RPMI7951 (cell line): ENCODE measurements at places on chromosomes 11 and 22. TPM values are rescaled to one million over a fixed set of nuclear protein-coding genes. Genes with fewer than 3 reads are reported as not detected.

DNA sequence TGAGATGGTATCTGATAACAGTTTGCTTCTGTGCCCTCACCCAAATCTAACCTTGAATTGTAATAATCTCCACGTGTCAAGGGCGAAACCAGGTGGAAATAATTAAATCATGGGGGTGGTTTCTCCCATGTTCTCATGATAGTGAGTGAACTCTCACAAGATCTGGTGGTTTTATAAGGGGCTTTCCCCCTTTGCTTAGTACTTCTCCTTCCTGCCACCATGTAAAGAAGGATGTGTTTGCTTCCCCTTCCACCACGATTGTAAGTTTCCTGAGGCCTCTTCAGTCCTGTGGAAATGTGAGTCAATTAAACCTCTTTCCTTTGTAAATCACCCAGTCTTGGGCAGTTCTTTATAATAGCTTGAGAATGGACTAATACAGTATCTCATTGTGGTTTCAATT is 8.5 kb upstream of the OVCH2 start:
- DNase-seq: no peak

DNA sequence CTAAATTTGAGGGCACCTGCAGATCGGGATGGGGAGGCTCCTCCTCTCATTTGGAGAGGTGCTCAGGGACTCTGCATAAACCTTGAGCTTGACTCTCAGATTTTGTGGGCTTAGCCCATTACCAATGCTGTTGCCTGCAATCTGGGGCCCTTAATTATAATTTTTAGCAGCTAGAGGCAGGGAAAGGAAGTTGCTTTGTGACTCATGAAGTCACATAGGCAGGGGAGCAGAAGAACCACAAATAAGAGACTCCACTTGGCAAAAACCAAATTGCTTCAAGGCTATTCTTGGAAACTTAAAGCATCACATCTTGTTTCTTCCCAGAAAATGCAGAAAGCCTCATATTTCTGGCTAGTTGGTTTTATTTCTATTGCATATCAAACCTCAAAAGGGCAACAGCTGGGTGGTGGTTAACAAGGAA is 46.9 kb downstream of the MICAL2 start:
- DNase-seq: peak; percentile 89

DNA sequence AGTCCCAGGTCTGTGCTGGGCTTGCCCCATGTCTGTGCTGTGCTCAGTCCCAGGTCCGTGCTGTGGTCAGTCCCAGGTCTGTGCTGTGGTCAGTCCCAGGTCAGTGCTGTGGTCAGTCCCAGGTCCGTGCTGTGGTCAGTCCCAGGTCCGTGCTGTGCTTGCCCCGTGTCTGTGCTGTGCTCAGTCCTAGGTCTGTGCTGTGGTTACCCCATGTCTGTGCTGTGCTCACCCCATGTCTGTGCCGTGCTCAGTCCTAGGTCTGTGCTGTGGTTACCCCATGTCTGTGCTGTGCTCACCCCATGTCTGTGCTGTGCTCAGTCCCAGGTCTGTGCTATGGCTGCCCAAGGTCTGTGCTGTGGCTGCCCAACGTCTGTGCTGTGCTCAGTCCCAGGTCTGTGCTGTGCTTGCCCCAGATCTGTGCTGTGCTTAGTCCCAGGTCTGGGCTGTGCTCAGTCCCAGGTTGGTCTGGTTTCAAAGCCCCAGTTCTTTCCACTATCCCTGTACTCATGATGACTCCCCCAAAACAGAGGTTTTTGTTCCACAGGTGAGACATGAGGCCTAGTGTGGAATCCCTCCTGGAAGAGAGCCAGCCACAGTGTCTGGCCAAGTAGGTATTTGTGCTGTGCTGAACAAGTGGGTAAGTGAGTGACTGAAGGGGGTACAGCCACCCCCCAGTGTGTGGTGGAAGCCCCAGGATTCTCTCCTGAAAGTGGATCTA is 34.8 kb downstream of the IRAG1 start:
- DNase-seq: peak; percentile 66

DNA sequence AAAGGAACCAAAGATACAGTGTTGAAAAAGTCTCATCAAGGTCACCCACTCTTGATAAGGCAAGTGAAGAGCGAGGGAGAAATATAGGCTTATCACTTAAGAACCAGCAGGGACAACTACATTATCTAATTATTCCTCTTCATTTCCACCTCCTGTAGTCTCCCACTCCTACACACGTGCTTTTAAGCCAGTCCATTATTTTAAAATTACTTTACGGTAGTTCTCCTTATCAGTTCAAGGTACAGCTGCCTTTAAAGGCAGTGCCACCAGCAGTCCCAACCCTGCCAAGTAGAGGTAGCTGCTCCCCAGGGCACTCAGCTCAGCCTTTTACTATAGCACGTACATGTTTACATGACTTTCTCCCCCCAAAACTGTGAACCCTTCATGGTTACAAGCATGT is 161.5 kb upstream of the BLID start:
- no peak for DNase-seq

- DNase-seq: peak; percentile 61
These were observed 644 bp downstream of the SPTY2D1 start for GRCh38 chr11:18633256-18634139.

- no peak for DNase-seq
These were observed 68.4 kb downstream of the ELFN2 start for GRCh38 chr22:37358917-37359316.

- no peak for DNase-seq
These were observed 8.2 kb upstream of the USP2 start for GRCh38 chr11:119389611-119390254.

- no peak for DNase-seq
These were observed 22.5 kb downstream of the TMPRSS13 start for GRCh38 chr11:117906710-117907109.

- no peak for DNase-seq
These were observed 42.9 kb downstream of the INSC start for GRCh38 chr11:15157606-15158137.

- DNase-seq: peak; percentile 99
These were observed 46.6 kb downstream of the CWC15 start for GRCh38 chr11:94926698-94927237.

DNA sequence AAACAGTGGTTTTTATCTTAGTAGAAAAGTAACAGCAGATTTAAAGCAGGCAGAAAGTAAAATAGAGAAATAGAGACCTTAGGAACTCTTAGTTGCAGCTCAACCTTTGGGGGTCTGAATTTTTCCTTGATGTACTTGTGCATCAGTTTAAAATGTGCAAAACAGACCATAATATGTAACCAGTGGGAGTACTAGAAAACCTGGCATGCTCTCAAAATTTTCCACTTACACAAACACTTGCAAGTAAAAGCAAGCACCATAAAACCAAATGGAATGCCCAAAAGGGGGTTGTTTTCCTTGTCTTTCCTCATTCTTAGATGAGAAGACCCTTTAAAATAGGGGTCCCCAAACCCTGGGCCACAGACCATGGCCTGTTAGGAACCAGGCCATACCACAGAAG is 12.9 kb upstream of the MRGPRE start:
- DNase-seq: no peak

DNA sequence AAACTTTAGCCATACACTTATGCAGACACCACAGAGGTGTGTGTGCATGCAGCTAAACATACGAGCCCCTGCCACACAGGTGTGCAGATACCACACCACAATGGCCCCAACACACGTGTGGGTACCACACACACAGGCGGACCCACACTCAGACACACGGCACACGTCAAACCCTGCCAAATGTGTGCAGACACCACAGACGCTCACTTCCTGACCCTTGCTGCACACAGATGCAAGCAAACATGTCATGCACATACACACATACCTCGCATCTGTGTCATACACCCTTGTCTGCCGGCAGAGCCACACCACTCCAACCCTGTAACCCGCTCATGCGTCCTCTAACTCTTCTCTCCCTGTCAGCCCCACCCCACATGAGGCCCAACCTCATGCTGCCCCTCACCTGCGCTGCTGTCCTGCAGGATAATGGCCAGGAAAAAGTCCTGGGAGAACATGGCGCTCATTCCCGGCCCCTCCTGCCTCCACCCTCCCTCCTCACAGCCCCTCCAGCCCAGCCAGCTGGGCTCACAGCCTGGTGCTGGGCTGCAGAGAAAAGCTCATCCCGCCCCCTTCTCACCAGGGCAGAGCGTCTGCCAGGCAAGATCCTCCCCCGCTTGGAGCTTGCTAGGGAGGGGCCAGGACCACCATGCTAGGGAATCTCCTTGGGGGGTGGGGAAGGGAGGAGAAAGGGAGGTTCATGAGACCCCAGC is 14.2 kb downstream of the SMPD1 start:
- no peak for DNase-seq

- no peak for DNase-seq
These were observed 4.7 kb downstream of the SHANK2 start for GRCh38 chr11:71247551-71248250.

- DNase-seq: no peak
These were observed 425.4 kb downstream of the CTTN start for GRCh38 chr11:70823771-70824170.

GRCh38 chr11:108933630-108934029 is 268.8 kb downstream of the DDX10 start:
- DNase-seq: peak; percentile 60

DNA sequence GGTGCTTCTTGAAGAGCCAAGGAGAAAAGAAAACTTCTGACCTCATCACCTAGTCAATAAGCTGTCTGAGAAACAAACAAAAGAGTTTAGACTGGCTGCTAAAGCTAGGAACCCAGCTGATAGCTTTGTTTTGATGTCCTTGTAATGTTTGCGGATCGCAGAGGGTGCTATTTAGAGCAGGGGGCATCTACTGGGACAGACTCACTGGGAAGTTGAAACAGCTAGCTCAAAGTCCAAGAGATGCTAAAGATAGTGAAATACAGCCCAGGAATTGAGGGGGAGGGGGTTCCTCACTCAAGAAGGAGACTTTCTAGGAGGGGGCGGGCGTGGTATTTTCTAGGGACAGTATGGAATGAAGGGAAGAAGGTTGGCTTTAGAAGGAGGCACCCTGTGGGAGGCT is 18.9 kb downstream of the ZBTB16 start:
- no peak for DNase-seq

- no peak for DNase-seq
These were observed 11.1 kb downstream of the GDPD5 start for GRCh38 chr11:75514596-75514995.

DNA sequence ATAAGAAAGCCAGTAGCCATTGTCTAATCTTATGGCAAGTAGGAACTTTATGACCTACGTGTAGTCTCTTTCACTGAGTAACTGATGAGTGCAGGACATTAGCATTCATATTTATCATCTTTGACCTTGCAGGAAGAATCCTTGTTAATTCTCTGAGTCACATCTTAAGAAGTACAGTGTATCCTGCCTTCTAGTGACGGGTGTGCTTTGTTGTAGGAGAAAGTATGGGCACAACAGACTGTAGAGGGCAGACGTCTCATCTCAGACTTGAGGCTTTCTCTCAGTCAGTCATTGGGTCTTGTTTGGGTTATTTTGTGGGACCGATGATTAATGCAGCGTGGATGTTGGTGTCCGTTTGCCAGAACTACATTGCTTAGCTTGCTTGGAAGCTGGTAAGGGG is 6.8 kb downstream of the RNF214 start:
- peak; percentile 63 for DNase-seq

DNA sequence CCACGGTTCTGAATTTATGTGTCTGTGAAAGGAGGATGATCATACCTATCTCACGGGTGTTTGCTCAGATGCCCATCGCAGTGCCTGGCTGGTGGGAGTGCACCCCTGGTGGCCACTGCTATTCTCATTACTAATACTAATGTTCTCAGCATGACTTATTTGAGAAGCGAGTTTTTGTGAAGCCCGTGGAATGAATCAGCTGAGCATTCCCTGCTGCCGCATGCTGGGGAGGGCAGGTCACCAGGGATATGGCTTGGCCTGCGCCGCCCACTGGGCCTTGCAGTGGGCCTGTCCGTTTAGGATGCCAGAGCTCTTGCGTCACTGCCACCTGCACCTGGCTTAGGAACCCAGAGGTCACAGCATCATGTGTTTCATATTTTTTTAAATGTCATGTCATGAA is 16.9 kb downstream of the CTTN start:
- DNase-seq: no peak

DNA sequence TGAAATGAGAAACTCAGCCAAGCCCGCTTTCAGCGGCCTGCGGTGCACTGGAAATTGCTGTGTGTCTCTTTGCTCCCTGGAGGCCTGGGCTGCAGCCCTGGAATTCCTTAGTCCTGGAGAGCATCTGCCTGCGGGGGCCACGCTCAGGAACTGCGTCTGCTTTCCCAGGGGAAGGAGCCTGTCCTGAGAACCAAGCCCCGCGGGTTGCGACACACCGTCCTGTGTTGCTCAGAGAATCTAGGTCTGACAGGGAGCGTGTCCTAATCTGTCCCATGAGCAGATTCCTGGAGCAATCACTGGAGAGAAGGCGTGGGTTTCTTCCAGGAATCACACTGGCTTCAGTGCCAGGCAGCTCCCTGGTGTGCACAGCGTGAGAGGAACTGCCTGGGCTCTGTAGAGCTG is 708.1 kb downstream of the BRD1 start:
- DNase-seq: no peak

- DNase-seq: no peak
These were observed 88.9 kb upstream of the TNRC6B start for GRCh38 chr22:40088818-40089217.

DNA sequence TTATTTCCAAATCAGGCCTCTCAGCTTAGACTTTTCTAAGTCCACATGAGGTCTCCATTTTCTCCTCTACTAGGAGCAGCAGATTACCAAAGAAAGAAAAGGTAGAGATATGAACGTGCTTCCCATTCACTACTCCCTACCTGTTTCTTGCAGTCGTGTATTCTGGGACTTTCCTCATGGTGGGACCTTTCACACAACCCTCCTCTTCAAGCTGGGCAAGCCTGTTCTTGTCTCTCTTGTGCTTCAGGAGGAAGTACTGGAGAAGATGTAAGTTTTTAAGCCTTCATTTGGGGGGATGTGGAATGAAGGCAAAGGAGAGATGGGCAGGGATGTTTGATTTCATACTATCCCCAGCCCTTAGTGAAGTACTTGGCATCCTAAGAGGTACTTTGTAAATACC is 128.8 kb upstream of the SESN3 start:
- no peak for DNase-seq

GRCh38 chr22:17085277-17086181 is 729 bp downstream of the IL17RA start:
- DNase-seq: no peak

DNA sequence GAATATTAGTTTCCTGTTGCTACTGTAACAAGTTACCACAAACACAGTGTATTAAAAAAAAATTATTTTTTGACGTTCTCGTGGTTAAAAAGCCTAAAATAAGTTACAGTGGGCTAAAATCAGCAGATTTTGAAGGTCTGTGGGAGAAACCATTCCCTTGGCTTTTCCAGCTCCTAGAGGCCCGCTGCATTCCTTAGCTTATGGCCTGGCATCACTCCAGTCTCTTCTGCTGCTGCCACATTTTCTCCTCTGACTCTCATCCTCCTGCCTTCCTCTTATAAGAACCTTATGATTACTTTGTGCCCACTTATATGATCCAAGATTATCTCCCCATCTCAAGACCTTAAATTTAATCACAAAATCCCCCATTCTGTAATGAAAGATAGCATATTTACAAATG is 392.7 kb downstream of the GUCY1A2 start:
- peak; percentile 22 for DNase-seq

Gene IRAG1
- total RNA-seq: 15.4 and 23.8 TPM in 2 replicates

Gene POTEH
- 0.24 and 0.29 TPM in 2 replicates for total RNA-seq

Gene DEUP1
- total RNA-seq: not detected in 2 replicates

Gene CRELD2
- total RNA-seq: 49.7 and 56.7 TPM in 2 replicates

Gene CADM1
- total RNA-seq: 63.0 and 68.9 TPM in 2 replicates

Gene CASP1
- total RNA-seq: 14.8 and 16.6 TPM in 2 replicates

Gene MYOD1
- total RNA-seq: 0.72 TPM in 1 of 2 replicates, not detected in the other

Gene ACRV1
- total RNA-seq: 0.59 TPM in 1 of 2 replicates, not detected in the other

Gene OR5L1
- not detected in 2 replicates for total RNA-seq

Gene MB
- total RNA-seq: 1.3 and 2.3 TPM in 2 replicates

Gene CATSPER1
- total RNA-seq: 0.20 and 0.36 TPM in 2 replicates

Gene SLC22A12
- total RNA-seq: not detected in 2 replicates

Gene FXYD2
- total RNA-seq: 0.10 TPM in 1 of 2 replicates, not detected in the other

Gene SLC6A5
- total RNA-seq: not detected in 2 replicates
